ENCODE measurements at places on chromosomes 16 and 17. TPM values are rescaled to one million over a fixed set of nuclear protein-coding genes. Genes with fewer than 3 reads are reported as not detected.

GAS2L2 gene
- total RNA-seq, result not detected

- DNase-seq, result no peak
Observed at GRCh38 chr17:71472809-71473789, 647.7 kb upstream of the SOX9 start.

DNA sequence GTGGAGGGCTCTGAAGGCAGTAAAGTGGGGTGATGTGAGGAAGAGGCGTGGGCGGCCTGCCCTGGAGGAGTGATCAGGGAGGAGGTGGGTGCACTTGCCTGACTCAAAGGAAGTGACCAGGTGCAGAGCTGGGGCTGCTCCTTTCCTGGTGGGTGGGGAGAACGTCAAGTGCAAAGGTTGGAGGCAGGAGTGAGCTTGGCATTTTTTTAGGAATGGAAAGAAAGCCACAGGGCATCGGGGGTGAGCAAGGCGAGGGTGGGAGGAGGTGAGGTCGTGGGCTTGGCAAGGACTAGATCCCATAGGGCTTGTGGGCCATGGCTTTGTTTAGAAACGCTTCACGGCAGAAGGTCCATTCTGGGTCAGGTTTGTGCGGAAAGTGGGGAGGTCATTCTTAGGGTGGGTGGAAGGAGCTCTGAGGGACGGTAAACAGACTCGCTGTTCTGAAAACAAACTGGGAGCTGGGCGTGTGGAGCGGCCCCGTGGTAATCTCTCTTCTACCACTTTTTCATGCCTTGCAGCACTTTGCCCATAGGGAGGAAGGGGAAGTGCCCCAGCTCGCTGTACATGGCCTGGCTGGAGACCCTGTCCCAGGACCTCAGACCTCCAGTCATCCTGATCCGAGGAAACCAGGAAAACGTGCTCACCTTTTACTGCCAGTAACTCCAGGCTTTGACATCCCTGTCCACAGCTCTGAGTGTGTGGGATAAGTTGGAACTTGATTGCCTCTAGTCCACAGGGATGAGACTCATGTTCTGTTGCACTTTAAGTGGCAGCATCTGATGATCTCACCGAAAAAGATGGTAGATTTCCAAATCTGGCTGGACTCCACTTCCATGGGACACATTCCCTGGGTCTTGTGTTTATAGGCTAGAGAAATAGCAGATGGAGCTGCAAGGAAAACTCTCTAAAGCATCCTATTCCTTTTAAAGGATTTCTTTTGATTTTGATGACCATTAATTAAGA is 18.9 kb upstream of the HERPUD1 start:
- DNase-seq, result no peak

CCDC78 gene
- total RNA-seq, result 0.80 TPM

GRCh38 chr16:19133600-19133999 is 19.8 kb downstream of the ITPRIPL2 start:
- no peak for DNase-seq

DNA sequence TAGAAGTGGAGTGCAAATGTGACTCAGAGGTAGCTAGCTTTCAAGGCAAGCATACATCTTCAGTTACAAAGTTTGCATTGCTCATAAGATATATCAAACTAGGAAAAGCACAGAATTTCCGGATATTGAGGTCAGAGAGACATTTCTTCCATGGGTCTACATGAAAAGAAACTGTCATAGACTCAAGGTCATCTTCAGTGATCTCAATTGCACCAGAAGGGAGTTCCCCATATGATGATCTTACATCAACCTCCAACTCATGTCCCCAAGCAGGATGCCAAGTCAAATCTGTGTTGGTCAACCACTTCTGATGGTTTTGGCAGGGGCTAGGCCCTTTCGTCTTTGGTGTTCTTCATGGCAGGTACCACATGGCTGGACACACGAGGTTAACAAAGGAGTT is 459.9 kb upstream of the MAF start:
- no peak for DNase-seq

DNA sequence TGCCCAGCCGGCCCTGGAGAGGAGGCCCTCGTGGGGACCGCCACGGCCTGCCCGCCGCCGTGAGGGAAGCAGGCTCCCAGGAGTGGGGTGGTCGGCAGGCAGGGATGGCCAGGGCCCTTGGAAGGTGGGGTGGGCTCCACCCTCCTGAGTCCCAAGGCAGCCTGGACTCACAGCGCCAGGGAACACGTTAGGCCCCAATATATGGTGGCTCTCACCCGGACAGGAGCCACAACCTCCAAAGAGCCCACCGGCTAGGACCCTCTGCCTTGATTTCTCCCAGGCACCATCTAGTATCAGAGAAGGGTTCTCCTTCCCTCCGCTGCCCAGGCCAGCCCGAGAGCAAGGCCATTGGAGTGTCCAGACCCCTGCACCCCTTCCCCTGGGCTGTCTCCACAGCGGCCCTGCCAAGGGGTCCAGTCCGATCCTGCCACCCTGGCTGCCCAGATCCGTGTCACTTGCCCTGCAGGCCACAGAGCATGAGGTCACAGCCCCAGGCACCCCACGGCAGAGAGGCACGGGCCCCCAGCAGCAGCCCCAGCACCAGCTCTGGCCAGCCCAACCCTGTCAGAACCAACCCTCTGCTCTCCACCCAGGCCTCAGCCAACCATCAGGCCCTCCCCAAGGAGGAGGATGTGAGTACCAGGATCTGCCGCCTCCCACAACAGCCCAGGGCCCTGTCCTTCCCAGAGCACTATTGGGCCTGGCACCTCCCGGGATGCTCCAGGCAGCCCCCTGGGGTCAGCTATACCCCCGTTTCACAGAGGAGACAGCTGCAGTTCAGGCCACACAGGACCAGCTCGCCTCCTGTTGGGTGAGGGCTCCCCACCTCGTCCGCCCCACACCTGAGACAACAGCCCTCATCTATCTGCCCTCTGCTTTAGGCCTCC is 1.1 kb upstream of the AXIN1 start:
- peak; percentile 66 for DNase-seq

DNA sequence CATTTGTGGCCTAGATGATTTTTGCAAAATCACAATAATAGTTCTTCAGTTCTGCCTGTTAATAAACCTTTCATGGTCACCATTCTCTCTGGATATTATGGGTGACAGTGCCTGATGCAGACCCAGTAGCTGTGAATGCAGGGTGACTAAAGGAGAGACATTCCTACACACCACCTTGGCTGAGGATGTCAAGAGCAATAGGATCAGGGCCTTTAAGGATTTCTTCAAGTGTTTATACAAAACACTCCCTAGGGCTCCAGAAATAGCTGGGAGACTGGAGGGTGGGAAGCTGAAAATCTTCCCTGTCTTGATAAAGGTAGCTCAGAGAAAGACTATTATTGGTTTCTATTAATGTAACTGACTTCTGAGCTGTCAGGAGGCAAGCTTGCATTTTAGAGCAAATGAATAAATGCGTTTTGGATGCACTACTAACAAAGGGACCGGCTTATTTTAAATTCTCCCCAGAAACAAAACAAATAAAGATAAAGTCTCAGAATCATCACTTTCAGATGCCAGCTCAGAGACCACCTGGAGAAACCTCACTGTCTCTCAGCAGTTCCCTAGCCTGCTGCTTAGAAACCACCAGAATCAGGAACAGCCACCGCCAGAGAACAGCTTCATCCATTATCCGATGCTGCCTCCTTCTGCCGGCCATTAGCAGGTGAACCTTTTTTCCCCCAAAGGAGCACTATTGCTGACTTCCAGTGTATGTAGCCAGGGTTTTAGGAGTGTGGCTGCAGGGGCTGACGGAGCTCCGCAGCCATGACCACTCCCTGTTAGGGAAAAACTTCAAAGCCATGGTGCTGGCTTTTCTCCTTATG is 171.4 kb upstream of the DYNLRB2 start:
- peak; percentile 64 for DNase-seq

DNA sequence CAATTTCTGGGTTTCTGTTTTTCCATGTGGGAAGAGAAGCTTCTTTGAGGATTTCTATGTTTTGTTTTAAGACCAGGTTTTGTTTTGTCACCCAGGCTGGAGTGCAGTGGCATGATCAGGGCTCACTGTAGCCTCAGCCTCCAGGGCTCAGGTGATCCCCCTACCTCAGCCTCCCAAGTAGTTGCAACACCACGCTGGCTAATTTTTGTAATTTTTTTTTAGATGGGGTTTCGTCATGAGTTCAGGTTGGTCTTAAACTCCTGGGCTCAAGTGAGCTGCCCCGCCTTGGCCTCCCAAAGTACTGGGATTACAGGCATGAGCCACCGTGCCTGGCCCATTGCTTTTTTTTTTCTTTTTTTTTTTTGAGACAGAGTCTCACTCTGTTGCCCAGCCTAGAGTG is 25.5 kb upstream of the TAOK1 start:
- DNase-seq, result no peak

DNA sequence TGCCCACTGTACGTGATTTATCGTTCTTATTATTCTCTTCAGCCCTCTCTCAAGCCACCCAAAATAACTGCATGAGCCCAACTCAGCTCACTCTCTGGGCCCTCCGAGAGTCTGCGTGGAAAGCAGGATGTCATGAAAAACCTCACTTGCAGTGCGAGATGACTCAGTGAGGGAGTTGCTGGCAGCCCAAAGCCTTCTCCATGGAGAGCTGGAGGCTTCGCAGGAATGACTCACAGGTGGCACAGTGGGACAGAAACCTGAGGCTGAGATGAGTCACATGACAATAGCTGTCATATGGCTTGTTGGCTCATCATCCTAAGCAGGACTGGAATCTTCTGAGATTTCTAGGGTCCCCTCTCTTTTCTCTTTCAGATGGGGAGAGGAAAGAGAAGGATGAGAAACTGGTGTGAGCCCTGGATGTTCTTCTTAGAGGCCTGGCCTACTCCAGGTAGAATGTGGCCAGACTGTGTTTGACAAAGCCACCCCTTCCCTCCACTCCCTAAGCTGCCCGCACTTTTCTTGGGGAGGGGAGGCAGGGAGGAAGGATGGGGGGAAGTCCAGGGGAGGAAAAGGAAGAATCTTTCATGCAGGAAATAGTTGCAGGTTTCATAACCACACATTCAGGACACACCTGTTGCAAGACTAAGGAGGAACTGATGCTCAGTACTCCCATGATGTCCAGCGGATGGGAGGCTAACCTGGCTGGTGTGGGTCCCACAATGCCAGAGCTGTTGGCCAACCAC is 160.6 kb upstream of the RPL38 start:
- DNase-seq, result no peak

GRCh38 chr16:77557385-77557784 is 122.6 kb upstream of the ADAMTS18 start:
- no peak for DNase-seq

DNA sequence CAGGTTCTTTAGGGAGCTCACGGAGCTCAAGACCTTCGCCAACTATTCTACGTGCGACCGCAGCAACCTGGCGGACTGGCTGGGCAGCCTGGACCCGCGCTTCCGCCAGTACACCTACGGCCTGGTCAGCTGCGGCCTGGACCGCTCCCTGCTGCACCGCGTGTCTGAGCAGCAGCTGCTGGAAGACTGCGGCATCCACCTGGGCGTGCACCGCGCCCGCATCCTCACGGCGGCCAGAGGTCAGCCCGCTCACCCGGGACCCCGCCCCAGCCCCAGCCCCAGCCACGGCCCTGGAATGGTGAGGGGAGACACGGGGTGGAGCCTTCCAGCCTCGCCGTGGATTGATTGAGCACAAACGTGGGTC is 13.5 kb downstream of the SARM1 start:
- peak; percentile 72 for DNase-seq

DNA sequence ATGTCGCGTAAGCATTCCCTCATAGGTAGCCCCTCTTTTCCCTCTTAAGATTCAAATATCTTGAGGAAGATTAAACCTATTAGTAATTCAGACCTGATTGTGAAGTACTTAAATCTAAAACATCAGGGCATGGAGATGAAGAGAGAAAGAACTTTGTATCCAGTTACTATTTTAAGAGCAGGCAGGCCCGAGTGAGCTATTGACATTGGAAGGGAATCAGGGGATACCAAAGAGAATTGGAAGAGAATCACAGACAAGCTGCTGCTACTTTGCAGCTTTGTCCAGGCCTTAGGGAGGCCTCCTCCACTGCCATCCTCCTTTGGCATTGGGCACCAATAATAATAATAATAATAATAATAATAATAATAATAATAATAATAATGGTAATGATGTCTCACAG is 170.5 kb downstream of the MRTFB start:
- DNase-seq, result no peak

DNA sequence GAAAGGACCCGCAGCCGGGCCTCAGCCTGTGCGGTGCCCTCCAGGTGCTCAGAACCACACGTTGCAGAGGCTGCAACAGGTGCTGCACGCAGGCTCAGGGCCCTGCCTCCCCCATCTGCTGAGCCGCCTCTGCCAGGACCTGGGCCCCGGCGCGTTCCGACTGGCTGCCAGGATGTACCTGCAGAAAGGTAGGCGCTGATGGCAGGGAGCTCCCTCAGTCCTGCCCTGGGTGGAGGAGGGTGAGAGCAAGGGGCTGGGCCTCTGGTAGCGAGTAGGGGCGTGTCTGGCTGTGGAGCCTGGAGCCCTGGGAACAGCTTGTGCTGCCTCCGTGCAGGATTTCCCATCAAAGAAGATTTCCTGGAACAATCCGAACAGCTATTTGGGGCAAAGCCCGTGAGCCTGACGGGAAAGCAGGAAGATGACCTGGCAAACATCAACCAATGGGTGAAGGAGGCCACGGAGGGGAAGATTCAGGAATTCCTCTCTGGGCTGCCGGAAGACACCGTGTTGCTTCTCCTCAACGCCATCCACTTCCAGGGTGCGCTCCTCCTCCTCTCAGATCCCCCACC is 4.4 kb downstream of the SERPINF2 start:
- peak; percentile 88 for DNase-seq

GRCh38 chr17:79777894-79778503 is at the start of gene CBX2:
TSS of gene CBX2 (plus strand) at chr17:79778148. CDS start at chr17:79778236, 88 bp downstream.
- peak; percentile 88 for DNase-seq

GRCh38 chr17:48023400-48024148 is 14.0 kb downstream of the COPZ2 start:
- peak; percentile 85 for DNase-seq

DNA sequence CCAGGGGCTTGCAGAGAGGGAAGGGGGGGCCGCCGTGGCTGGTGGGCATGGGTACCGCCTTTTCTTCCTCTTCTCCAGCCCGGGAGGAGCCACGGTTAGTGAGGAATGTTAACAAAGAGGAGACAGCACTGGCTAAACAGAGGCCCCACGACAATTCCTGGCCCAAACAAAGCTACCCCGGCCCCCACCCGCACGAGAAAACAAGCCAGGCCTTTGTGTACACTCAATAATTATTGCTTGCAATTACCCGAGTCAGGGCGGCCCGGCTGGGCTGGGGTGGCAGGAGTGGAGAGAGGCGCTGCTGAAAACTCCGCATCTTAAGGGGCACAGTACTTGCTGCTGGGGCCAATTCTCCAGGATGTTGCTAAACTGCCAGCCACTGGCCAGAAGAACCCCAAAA is 56.4 kb downstream of the IRX5 start:
- DNase-seq, result no peak

GRCh38 chr16:78823027-78823426 is 723.6 kb downstream of the WWOX start:
- DNase-seq, result no peak

DNA sequence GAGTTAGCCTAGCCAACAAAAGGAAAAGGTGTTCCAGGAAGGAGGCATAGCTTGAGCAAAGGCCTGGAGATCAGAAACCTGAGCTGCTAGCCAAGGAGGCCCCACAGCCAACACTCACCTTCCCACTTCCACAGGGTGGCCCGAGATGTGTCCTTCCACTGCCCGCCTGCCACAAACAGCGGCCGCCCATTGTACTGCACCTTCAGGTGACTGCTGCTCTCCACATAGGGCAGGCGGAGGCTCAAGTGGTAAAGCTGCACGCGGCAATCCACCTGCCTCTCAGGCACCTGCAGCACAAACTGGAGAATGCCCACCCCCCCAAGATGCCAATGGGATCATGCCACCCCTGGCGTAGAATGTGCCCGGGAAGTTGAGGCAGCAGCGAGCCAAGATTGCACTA is 111.5 kb downstream of the RMI2 start:
- DNase-seq, result no peak

All from mucosa of descending colon (tissue), 3 donors.